ENCODE measurements at places on chromosomes 5 and 9.

DNA sequence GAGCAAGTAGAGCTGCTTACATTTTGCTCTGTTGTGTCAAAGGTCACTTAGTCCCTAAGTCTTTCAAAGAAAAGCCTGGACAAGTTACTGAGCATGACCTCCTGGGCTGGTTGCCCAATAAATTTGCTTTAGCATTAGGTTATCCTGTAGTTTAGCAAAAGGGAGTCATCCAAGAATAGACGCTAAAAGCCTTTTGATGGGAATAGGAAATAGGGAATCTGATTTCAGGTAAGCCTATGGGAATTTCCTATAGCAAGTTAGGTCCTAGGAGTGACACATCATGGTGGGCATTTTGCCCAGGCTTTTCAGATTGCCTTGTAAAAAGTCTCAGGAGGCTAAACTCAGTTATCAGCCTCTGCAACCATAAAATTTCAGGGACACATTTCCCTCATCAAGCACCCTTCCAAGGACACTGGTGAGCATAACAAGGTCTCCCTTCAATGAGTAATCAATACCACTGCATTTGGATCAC, 67.6 kb upstream of the RANBP3L start:
- DNase-seq = no peak

DNA sequence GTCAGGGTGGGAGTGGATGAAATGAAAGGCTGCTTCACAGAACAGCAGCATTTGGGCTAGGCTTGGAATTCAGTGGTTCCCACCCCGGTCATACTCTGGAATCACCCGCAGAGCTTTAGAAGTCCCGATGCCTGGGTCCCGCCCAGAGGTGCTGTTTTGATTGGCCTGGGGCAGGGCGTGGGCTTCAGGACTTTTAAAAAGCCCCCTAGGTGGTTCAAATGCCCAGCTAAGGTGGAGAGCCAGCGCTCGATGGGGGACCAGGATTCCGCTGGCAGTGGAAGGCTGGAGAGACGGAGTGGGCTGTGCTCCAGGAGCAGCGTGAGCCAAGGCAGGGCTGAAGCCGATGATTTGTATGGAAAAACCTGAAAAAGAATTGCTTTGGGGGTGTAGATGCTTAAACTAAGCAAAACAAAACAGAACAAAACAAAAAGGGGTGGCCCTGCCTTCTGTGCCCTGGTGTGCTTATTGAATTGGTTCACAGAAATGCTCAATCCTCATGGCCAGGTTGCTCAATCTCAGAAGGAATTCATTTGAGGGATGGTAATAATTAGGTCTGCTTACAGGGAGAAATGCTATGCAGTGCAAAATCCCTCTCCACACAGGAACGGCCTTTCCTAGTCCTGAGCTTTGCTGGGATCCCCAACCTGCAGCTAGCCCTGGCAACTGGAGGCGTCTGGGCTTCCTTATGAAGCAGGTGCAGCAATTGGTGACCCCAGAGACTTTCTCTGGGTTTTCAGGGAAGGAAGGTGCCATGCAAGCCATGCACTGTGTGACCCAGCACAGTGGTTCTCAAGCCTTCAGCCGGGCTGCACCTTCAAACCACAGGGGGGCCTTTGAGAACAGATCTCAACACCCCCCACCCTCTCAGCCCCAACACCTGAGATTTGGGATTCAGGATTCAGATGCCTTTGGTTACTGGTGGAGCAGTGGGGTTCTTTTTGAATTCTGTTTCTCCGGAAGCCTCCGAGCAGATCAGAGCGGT, 174.0 kb upstream of the ZNF618 start:
- DNase-seq = no peak

GRCh38 chr5:149153193-149153750, 12.0 kb downstream of the ABLIM3 start:
- DNase-seq = no peak

GRCh38 chr5:59800347-59800893, 93.1 kb downstream of the PDE4D start:
- no peak for DNase-seq

DNA sequence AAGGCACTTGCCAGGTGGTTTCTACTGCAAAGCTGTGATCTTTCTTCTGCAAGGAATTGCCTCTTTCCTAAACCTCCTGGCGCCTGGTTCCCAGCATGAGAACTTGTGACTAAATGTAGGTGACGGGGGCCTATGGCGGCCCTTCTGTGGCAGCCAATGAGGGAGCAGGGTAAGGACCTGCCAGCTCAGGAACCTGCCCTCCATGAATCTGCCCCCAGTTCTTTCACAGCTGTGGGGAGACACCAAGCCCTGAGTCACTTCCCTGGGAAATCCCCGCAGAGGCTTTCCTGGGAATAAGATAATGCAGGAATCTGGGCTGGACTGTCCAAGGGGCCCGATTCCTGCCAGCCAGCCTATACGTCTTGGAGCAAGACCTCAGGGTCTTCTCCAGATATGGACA, 56.7 kb upstream of the CTNNA1 start:
- DNase-seq = no peak

DNA sequence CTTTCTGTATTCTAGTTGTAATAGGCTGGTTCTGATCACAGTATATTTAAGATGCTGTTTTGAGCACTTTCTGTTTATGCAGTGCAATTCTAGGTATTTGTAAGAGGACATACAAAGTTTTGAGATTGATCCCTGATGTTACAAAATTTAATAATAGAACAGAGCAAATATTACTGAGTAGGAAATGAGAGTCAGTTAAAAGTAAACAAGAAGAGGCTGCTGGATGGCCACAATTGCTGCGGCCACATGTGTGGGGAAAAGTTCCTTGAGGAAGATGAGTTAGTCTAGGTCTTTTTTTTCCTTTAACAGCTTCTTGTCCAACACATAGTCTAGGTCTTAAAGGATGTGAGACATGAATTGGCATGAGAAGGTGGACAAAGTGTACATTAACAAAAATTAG, 11.3 kb downstream of the EHMT1 start:
- DNase-seq = no peak

DNA sequence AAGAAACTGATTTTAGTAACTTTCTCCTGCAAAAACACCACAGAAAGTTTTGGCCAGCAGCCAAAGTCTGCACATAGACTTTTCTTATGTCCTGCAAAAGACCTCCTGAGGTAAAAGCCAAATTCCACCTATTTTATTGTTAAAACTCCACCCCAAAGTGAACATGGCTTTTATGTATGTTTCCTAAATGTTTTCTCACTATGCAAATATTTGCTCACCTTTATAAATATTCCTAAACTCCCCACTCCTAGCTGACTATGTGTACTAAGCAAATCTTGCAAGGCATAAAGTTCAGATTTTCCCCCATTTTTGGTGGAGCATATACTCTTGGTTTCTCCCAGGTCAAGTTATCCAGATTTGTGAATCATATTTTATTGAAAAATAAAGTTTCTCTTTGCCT, 446.2 kb downstream of the DNAH5 start:
- no peak for DNase-seq

DNA sequence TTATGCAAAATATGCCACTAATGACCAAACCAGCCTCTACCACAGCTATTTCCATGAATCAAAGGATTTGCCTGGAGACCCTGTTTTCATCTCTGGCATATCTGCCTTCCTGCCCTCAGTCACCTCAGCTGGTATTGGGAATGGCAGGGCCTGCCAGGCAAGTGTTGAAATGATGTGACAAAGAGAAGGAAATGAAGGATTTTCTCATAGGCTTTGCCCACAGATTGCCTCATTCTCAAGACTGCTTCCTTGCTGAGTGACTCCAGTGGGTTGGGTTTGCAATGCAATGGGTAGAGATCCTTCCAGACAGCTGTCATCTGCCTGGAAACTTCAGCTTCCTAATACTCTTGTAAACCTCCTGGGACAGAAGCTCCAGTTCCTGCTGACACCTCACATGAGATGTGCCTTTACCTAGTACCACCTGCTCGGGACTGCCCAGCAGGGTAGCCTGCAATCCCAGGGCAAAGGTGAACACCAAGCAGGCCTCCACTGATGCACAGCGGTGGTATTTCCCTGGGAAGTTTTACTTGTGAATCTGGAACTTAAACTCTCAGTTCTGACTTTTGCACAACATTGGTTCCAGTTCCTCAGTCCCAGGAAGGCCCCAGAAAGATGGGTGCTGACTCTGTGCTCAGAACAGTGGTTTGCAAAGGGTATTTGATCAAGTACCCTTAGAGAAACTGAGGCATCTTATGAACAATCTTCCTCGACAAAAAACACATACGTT, 64.8 kb upstream of the SLC1A1 start:
- no peak for DNase-seq

DNA sequence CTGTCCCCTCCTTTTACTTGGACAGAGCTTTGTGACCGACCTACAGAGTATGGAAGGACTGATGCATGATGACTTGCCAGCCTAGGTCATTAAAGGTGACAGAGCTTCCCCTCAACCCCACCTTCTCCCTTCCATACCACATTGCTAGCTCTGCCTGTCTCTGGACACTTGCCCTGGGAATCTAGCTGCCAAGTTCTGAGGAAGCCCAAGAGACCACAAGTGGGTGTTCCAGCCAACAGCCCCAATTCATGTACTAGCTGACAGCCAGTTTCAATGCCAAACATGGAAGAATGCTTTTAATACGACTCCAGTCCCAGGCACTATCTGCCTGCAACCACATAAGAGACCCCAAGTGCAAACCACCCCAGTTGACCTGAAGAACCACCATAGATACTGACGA, 477.1 kb downstream of the SPOCK1 start:
- no peak for DNase-seq

DNA sequence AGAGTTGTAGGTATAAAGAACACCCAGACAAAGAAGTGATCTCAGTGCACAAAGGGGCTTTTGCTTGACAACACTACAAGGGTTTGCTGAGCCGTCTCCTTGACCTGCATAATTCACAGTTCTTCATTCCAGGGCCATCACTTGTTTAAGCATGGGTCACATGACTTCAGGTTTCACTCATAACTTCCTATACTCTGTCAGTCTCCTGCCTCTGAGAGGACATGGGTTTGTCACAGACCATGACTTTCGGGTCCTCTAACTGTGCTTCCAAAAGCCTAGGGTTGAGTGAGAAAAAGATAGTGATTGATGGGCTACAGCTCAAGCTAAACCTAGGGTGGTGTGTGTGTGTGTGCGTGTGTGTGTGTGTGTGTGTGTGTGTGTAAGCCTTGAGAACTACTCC, 166.4 kb downstream of the CDH6 start:
- DNase-seq = no peak

DNA sequence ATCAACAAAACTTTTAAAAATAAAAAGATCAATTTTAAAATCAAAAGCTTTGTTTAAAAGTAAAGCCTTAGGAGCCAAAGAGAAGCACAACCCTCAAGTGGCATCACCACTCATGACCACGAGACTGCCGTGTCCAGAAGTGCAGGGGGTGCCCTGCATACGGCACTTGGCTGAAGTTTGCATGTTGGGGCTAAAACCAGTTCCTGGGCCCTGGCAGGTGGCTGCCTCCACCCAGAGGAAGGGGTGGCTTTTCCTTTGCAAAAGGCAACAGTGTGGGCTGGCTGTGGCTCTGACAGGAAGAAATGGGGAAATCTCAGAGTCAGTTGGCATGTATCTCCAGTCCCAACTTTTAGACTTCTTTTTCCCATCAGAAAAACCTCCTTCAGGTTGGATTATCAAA, 15.3 kb downstream of the TRMO start:
- DNase-seq = no peak

DNA sequence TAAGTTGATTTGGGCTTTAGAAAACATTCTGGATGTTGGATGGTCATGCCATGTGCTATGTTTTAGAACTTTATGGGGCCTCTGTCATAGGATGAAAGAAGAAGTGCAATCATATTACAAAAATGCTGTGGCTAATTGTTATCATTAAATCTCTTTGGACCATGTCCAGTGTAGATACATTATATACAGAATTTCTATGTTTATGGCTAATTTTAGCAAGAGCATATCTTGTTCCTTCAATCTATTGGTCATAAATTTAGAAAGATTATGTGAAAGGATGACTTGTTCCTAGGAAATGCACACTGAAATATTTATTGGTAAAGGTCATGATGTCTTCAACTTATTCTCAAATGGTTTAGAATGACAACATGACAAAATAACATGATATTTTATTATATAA, 42.4 kb upstream of the ELL2 start:
- no peak for DNase-seq

DNA sequence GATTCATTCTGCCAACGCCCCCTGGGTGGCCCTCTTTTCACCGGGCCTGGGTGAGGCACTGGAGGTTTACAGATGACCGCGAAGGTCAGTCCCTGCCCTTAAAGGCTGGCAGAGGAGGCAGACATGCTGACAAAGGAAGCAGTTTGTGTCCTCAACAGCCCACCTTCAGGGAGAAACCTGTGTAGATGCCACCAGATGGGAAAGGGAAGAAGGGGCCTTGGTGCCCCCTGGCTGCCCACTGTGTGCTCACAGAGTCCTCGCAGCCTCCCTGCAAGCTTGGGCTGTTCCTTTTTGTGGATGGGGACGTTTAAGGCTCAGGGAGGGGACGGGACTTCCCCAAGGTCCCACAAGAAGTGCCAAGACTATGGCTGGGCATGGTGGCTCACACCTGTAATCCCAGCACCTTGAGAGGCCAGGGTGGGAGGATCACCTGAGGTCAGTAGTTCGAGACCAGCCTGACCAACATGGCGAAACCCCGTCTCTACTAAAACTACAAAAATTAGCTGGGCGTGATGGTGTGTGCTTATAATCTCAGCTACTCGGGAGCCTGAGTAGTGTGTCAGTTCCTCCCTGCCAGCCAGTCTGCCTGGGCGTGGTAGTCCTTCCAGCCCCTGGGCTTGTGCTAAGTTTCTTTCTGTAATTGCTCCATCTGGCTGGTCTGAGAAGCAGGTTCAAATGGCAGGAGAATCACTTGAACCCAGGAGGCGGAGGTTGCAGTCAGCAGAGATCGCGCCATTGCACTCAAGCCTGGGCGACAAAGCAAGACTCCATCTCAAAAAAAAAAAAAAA, 36.2 kb downstream of the NEK6 start:
- DNase-seq = no peak

DNA sequence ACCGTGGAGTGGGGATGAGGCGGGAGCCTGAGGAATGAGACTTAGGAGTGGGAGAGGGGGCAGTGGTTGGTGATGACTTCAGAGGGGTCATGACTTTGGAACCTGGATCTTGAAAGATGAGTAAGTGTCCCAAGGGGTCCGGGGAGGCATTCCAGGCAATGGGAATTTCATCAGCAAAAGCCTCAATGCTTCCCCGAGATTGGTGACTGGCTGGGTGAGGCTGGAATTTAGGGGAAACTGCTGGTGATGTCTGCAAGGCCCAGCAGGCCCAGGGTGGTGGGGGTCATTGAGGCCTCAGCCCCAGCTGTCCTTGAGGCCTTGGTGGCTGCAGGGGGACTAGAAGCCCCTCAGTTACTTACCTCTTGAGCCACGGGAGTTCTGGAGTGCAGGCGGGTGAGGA, 7.5 kb downstream of the NDST1 start:
- no peak for DNase-seq

DNA sequence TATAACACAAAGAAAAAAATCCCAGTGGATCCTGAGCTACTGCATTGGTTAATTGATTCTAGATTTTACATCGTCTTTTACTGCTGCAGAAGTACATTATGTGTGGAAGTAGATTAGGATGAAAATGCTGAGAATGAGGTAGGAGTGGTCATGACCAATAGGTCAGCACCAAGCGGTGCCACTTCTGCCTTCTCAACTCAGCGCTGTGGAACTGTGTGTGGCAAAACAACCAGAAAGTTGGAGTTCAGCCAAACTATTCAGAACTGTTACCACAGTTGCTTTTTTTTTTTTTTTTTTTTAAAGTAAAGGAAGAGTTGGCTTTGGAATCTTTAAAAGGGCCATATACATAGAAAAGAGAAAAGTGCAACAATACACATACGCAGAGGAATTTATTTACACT, 24.2 kb downstream of the POU5F2 start:
- DNase-seq = no peak

GRCh38 chr9:121510766-121511550, 11.3 kb upstream of the GGTA1 start:
- DNase-seq = no peak

GRCh38 chr5:97658116-97658900, 475.3 kb upstream of the RIOK2 start:
- no peak for DNase-seq

- no peak for DNase-seq
Observed at GRCh38 chr9:127776195-127776923, 2.1 kb downstream of the SH2D3C start.

Data from caudate nucleus (tissue), 63 donors.